ENCODE measurements at places on chromosomes 6 and 20.

- DNase-seq: no peak
Observed at GRCh38 chr20:1992359-1993110, 1.3 kb downstream of the PDYN start.

DNA sequence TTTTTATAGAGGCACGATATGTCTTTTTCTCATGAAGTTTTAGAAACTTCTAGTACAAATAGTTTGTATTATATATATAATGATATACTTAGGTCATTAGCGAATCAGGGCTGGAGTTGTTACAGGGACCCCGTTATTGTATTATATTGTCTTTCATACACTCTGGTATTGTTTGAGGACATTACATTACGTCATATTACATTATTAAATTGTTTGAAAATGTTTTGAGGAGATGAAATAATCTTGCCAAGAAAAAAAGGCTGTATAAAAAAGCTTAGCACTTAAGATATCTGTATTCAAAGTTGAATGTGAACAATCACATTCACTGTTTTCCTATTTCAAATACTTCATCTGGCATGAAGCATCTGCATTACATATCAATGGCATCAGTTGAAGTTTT is 239.6 kb upstream of the ASCC3 start:
- no peak for DNase-seq

- no peak for DNase-seq
Observed at GRCh38 chr6:24477070-24477469, 12.3 kb downstream of the GPLD1 start.

DNA sequence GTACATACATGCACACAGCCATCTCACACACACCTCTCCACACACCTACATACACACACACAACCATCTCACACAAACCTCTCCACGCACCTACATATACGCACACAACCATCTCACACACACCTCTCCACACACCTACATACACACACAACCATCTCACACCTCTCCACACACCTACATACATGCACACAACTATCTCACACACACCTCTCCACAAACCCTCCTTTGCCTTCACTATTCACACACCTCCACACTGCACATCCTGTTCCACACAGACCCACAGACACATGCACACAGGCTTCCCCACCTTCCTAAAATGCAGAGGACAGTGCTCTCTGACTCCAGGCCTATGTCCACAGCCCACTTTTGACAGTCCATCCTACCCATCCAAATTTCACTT is 16.3 kb upstream of the NINL start:
- DNase-seq: no peak

- DNase-seq: no peak
Observed at GRCh38 chr6:138656364-138657064, 117.1 kb upstream of the CCDC28A start.

- no peak for DNase-seq
Observed at GRCh38 chr6:93604951-93605350, 185.6 kb upstream of the EPHA7 start.

DNA sequence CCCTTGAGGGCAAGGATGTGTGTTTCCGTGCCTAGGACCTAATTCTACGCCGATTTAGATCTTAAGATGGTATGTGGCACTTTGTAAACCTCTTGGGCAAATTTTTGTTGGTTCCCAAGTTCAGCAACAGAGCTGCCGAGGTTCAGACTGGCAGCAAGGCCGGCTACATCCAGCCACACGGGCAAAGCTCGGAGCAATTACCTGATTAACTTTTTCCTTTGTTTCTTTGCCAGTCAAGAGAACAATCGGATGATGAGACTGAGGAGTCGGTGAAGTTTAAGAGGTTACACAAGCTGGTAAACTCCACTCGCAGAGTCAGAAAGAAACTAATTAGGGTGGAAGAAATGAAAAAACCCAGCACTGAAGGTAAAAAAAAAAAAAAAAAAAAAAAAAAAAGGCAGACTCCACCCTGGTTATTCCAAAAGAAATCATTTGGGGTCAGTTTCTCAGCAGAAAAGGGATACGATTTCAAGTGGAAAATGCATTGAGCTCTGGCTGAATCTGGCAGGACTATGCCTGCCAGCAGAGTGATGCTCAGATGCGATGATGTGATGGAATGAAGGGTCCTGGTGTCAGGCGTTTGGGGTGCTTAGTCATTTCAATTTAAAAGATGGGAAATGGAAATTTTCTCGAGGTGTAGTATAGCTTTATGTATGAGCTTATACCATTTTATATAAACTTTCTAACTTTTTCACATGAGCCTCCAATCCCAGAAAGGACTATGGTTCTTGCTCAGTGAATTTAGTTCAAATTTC is 171.6 kb downstream of the SASH1 start:
- DNase-seq: no peak

DNA sequence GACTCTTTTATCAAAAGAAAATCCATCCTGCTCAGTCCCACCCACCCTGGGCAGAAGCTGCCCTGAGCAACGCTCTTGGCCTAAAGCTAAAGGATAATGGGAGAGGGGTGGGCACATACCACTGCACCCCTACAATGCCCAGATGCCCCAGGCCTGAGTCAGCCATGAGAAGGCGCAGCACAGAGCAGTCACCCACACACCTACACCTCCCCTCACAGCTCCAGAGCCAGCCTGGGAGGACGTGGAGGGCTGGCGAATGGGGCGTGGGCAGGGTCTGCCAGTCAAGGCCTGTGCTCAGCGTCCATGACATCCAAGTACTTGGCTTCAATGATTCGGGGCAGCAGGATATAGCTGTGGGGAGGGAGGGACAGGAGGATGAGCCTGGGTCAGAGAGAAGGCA is 11.5 kb downstream of the SLC4A11 start:
- DNase-seq: no peak

DNA sequence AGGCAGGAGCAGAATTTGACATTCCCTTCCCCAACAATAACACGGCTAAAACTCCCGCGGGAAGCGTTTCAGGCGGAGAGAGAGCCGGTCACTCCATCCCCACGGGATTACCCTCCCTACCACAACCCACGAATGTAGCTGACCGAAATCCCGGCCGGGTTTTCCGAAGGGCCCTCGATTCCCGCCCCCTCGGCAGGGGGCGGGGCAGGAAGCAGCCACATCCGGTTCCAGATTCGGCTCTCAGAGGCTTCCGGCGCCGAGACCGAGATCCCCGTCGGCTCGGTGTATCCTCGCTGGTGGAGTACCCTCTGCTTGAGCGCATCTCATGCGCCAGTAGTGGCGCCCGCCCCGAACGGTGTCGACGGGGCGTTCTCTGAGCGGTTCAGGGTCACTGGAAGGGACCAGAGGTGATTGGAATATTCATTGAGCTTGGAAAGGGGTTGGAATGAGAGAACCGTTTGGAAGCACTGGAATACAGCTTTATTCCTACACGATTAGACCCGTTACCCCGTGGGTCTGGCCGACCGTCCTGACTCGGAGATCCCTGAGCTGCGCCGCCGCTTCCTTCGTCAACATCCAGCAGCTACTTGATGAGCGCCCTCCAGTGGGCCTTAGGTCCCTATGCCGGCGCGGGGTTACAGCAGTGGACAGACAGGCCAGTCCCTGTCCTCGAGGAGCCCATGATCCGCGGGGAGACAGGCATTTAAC is 649 bp upstream of the RGL2 start:
- peak; percentile 94 for DNase-seq

DNA sequence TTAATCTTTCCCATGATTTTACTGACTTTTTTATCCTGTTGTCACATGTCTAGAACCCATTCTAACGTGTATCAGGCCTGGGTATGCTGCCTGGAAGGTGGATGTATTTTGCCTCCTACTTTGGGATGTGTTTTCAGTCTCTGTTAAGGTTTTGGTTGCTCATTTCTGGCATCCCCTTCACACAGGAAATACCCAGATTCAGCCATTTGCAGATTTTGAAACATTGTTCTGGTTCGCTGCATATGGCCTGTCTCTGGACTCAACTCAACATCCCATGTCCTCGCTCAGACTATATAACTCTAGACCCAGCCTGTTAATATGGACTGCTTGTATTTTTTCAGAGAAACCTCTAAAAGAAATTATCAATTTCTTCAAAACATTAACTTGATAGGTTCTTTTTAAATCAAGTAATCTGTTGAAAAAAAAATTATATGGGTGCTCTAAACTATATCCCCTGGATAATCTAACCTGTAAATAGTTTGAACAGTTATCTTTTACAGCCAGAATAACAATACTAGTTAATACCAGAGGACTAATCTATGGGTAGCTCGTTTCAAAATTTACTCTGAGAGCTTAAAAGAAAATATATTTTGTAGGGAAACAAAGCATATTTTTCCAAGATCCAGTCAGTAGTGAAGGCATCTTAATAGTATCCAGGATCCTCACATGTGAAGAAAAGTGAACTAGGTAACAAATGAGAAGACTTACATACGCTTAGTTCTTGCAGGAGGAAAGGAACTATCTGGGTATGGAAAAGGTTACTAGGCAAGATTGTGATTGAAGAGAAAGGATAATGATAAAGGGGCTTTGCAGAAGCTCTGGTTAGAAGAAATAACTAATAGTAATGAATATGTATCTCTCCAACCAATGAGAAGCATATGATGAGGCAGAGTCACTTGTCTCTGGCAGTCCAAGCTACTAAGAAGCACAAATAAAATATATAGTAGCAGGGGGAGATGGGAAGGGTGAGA is 23.4 kb upstream of the HLA-DQB1 start:
- no peak for DNase-seq

DNA sequence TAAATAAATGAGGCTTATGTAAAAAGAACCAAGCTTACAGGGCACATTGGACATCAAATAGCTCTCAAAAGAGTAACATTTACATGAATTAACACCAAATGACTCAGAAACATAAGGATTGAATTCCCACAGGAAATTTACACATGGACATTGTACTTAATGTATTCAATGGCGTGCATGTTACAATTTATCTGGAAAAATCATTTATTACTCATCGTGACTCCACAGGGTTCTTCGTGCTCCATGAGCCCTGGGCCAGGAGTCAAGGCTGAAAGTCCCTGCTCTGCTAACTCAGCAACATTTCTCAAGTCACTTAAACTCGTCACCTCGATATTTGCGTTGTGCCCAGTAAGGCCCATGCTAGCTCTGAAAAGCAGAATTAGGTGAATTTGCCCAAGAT is 158.5 kb downstream of the PHACTR1 start:
- DNase-seq: no peak

DNA sequence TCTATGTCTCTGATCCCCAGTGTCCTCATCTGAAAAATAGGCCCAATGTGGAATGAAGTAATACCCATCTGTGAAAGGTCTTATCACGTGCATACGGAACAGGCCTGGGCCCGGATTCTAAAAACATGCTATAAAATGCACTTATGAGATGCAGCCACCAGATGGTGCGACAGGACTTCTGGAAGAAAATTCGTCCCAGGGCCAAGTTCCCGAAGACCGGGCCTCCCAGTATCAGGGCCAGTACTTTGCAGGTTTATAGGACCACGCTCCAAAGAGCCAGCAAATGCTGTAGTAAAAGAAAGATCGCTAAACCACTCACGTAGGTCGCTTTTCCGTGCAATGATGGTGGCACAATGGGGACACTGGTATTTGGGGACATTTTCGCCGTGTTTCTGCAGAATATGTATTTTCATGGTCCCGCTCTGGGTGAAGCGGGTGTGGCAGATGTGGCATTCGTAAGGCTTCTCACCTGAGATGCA is 10.6 kb downstream of the CTCFL start:
- DNase-seq: no peak

- no peak for DNase-seq
Observed at GRCh38 chr20:1507276-1507675, 16.1 kb upstream of the SIRPB2 start.

- DNase-seq: no peak
Observed at GRCh38 chr6:122751326-122751725, 28.2 kb upstream of the FABP7 start.

DNA sequence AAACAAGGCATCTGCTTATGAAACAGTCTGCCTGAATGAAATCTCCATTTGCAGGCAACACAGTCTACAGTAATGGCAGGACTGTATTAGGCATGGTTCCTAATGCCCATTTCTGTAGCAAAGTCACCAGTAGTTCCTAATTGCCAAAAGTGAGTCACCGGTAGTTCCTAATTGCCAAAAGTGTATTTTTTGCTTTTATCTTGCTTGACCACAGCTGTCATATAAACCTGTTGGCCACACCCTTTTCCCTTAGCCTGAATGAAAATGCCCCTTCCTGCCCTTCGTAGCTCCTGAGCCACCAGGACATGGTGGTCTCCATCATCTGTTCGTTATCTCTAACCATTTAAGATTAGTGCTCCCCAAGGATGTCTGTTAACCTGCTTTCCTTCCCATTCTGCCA is 34.5 kb downstream of the MTHFD1L start:
- no peak for DNase-seq

DNA sequence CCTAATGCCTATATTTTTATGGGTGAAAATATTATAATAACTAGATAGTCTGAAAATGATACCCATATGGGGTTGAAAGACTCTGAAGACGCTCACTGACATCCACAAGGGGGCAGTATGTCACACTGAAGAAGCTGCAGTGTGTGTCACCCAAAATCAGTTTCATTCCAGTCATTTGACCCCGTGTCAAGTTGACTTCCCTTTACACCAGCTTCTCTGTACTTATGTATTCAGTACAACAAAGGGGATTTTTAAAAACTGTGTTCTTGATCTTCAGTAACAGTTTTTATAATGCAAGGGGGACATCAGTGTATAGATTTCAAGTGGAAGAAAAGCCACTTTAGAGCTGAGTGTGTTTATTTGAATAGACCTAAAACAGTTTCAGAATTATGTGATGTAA is 19.3 kb downstream of the FAXC start:
- peak; percentile 72 for DNase-seq

GRCh38 chr6:109027964-109028363 is 66.7 kb downstream of the SESN1 start:
- DNase-seq: no peak

DNA sequence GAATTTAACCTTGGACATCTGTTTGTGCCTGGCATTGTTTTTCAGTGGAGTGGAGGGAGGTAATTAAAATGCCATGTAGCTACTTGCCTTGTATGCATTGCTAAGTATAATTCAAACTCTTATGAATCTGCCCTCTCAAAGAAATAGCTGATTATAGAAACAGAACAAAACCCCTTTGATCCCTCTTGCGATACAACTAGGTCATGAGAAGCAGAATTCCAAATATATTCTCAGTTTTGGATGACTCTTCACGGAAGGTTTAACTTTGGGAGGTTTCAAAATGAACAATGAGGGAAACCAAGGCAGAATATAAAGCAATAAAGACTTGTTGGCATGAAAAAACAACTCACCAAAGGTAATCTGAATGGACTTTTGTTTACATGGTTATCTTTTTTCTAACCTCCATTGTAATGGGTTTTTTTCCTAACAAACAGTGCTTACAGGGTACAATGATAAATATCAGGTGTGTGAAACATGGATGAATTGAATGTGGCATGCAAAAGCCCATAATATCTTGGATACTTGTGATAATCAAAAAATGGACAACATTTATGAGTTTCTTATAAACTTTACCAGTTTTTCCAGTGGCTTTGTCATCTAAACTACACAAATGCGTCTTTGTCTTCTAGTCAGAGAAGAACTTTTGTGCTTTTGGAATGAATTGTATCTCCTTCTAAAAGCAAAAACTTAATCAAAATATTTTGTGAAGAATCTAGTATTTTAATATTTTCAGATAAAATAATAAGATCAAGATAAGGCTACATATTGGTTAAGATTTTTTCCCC is 15.7 kb upstream of the HEY2 start:
- no peak for DNase-seq

GRCh38 chr6:10641528-10641927 is 52.9 kb downstream of the C6orf52 start:
- DNase-seq: no peak

- DNase-seq: no peak
Observed at GRCh38 chr6:11929241-11929835, 82.8 kb upstream of the HIVEP1 start.

- DNase-seq: no peak
Observed at GRCh38 chr6:157151029-157151428, 172.3 kb downstream of the TMEM242 start.
